K562 (cell line): ENCODE measurements at places on chromosomes 3 and 15. TPM values are rescaled to one million over a fixed set of nuclear protein-coding genes. Genes with fewer than 3 reads are reported as not detected.

RPUSD2 gene
- 24.0 and 30.2 TPM in 2 replicates for total RNA-seq

SAXO2 gene
- 5.7 and 8.2 TPM in 2 replicates for total RNA-seq

ANKRD63 gene
- 1.8 and 2.5 TPM in 2 replicates for total RNA-seq

SUCNR1 gene
- total RNA-seq, result 0.09 and 0.24 TPM in 2 replicates

KLHL40 gene
- total RNA-seq, result not detected in 2 replicates

FSIP1 gene
- total RNA-seq, result 0.13 and 0.29 TPM in 2 replicates

BCHE gene
- 0.09 and 0.20 TPM in 2 replicates for total RNA-seq

LSAMP gene
- total RNA-seq, result 0.09 TPM in 1 of 2 replicates, not detected in the other

- no peak for DNase-seq
These were observed 288.6 kb downstream of the UACA start for GRCh38 chr15:70474471-70475406.

DNA sequence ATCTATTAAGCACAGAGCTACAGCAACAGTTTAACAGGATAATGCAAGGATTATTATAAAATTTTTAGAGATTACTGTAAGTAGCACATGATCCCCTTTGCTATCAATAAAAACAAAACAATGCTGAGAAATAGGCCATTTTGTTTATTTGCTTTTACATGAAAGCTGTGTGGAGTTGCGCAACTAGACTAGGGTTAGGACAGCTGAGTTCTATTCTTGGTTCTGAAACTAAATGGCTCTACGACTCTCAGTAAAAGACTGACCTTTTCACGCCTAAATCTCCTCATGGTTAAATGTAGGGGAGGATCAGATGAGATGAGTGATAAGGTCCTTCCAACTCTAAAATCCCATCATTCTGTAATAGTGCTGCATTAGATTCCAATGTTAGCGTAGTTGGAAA, 25.0 kb downstream of the KCNMB2 start:
- no peak for DNase-seq

- DNase-seq, result no peak
These were observed 283.0 kb downstream of the UACA start for GRCh38 chr15:70480196-70480856.

- no peak for DNase-seq
These were observed 153.3 kb downstream of the USP13 start for GRCh38 chr3:179806177-179806576.

DNA sequence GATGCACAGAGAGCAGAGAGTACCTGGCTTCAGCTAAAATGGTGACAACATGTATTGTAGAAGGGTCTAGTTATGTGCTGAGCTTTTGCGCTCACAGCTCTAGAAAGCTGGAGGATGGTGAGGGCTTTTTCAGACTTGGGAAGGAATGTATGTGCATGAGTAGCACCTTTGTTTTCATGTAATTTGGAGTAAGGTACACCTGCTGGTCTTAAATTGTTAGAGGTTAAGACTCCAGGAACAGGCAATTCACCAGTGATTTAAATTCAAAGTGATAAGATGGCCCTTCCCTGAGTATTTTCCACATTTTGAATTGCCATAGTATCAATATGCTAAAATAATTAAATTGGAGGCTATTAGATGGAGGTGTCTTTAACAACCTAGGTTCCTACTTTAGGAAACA, 436.4 kb upstream of the GOLIM4 start:
- no peak for DNase-seq

DNA sequence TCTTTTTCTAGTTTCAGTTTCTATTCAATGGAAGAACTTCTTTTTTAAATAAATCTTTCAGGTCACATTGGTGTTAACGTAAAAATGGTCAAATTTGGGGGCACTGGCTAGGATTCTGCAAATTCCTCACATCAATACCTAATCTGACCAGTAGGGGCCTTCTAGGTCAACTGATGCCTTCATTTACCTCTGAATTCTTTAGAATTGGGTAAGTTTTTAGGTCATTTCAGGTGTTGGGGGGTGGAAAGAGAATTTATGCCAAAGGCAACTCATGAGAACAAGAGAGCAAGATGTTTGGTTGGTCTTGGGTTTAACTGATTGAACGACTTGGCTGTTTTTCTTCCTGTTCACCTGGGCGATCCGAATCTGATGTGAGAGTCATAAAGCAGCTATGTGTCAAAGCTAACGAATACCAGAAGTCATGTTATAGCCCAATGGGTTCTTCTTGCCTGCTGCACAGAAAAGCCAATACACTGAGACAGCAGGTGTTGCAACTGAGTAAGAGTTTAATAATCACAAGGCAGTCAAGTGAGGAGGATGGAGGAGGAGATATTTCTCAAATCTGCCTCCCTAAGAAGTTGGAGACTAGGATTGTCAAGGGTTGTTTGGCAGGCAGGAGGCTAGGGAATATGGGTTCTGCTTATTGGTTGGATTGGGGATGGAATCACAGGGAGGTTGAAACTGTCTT, 15.3 kb downstream of the LRRC49 start:
- DNase-seq, result no peak

- peak; percentile 81 for DNase-seq
These were observed 27.4 kb downstream of the STOML1 start for GRCh38 chr15:73964736-73965093.

- DNase-seq, result no peak
These were observed 171.2 kb downstream of the KLHL25 start for GRCh38 chr15:85623315-85624049.

DNA sequence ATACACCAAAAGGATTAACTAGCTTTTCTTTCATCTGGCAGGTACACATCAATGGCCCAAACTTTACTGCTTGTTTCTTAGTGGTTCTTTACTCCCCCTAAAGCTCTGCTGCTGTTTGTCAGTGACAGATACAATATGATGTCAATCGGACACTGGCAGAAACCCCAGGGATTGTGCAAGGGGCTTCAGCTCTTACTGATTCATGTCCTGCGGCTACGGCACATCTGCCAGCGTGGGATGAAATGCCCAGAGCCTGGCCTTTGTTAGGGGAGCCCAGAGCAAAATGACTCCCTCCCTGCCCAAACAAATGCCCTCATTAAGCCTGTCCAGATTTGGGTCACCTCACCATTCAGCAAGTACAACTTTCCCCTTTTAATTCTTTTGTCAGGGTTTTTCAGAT, 28.3 kb downstream of the SRP14 start:
- no peak for DNase-seq

DNA sequence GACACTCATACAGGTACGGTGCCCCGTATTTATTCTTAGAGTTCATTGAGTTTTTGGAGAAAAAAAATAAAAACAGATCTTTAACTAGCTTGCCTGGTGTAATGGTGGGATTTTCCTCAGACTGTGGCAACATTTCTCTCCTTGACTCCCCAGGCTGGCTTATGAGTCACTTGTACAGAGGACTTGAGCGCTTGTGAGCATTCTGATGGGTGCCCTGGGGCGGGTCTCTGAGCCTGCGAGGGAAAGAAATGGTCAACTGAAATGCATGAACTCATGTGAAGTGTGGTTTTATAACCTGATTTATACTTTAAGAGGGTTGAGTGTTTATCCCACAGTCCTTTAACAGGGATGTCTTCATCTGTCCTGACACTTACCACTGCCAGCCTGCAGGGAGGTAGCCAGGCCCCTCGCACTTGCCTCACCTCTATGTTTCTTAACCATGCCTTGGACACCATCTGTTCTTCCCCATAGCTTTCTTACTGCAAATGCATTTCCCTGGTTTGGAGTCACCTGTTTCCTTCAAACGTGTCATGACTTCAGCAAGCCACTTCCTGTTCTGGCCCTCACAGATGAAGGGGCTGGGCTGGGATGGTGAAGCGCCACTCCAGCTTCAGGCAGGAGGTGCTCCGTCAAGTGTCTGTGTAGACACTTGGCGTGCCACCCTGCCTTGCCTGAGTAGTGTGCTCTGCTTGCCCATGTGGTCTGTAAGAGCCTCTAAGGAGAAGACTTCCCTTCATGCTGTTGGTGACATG, 118.7 kb downstream of the PDE8A start:
- no peak for DNase-seq

DNA sequence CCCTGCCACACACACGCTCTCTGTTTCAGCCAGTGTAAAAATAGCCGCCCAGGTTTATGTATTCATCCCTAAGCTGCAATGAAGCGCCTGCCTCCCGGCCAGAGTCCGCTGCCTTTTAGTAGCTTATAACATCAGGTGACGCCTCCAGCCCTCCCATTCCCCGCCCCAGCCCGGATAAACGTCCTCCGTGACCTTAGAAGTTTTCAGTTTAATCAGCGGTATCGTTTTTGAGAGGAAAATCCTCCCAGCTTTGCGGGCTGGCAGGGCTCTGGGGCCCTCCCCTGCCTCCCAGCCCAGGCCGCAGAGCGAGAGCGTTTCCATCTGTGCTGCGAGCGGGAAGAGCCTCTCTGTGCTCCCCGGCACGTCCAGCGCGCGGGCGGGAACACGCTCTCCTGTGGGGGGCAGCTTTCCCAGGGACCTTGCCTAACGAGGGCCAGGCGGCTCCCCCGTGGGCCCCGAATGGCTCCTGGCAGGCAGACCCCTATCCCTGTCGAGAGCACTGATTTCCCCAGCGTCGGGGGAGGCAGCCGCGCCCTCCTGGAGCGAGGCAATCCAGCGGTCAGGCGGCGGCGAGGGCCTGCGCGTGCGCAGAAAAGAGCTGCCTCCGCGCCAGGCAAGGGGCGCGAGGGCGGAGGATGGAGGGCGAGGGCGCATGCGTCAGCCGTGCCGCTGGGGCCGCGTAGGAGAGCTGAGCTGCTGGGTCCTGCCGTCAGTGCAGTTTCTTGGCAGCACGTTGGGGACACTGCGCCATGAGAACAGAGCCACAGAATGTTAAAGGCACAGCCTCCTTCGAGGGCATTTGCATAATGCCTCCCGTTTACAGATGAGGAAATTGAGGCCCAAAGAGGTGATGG, 71.1 kb downstream of the CCNL1 start:
- peak; percentile 94 for DNase-seq

GRCh38 chr15:72554471-72555425, 80.6 kb downstream of the ARIH1 start:
- DNase-seq, result no peak

DNA sequence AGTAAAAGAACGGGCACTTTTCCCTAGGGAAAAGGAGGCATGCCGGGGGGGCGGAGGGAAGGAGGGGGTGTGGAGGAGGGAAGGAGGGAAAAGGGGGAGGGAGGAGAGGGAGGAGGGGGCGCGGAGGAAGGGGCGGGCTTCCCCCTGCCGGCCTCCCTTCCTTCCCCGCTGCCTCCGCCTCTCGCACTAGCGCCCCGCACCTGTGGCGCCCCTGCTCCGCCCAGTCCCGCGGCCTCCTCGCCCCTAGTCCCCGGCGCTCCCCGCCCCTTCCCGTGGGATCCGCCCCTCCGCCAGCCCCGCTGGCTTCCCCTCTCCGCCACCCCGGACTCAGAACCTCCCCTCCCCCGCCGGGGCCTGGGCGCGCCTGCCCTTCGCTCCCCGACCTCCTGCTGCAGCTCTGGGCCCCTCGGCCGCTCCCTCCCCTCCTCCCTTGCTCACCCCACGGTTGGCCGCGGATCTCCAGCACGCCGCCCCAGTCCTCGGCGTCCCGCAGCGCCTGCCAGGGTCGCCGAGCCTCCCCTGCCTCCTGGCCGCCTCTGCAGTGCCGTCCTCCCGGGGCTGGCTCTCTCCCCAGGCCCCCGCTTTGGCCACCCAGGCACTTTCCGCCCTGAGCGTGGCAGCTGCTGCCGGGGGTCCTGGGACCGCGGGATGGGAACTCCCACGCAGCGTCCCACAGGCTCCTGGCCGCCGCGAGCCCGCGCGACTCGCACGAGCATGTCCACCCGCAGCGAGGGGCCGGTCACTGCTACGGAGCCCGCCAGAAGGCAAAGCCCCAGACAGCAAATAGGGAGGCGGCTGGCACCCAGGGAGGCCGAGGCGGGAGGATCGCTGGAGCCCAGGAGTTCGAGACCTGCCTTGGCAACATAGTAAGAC, 147.4 kb downstream of the TJP1 start:
- peak; percentile 67 for DNase-seq

DNA sequence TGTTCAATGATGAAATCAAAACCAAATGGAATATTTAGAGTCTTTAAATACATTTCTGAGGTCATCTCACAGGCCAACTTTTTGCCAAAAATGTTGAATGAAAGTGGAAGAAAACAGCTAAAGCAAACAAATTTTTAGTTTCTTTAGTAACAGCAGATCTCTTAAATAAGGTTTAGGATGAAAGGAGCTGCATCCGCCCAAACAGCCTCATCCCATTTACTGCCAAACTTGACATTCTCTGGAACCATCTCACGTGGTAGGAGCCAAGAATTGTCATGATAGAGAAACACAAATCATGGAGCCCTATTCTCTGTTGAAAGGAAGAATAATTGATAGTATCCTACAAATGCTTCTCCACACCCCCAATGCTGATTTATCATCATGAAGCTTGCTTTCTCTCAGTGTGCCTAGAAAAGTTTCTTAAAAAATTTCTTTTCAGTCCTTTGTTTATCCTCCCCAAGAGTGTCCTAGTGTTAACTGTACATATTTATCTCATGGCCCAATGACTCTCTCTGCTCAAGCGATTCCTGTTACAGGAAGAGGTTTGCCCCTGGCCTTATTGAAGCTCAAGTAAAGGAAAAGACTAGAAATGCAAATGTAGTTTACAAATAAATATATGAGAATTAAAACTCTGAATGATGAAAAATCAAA, 23.4 kb downstream of the SLC9A9 start:
- DNase-seq, result no peak

GRCh38 chr3:186108106-186108940, 566 bp downstream of the ETV5 start:
- DNase-seq, result peak; percentile 67

- no peak for DNase-seq
These were observed 198.3 kb upstream of the TGFBR2 start for GRCh38 chr3:30408105-30408557.

DNA sequence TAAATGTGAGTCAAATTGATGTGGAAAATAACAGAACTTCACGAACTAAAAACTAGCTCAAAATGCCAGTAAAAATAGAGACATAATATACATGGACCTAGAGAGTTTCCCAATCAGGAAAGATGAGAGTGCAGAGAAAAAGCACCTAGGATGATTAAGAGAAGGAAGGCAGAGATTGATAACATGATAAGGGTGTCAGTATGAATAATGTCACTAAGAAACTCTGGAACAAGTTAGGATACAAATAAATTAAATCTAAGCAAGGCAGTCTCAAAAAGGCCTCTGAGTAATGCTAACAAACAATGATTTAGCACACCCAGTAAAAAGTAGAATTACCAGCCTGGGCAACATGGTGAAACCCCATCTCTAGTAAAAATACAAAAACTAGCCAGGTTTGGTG, 304.7 kb upstream of the DPPA4 start:
- no peak for DNase-seq

GRCh38 chr15:48394970-48395369, 63.7 kb downstream of the DUT start:
- no peak for DNase-seq

- DNase-seq, result no peak
These were observed 796.4 kb upstream of the ARPP21 start for GRCh38 chr3:34842706-34843480.

GRCh38 chr15:73344056-73344455, 24.7 kb downstream of the HCN4 start:
- DNase-seq, result no peak

DNA sequence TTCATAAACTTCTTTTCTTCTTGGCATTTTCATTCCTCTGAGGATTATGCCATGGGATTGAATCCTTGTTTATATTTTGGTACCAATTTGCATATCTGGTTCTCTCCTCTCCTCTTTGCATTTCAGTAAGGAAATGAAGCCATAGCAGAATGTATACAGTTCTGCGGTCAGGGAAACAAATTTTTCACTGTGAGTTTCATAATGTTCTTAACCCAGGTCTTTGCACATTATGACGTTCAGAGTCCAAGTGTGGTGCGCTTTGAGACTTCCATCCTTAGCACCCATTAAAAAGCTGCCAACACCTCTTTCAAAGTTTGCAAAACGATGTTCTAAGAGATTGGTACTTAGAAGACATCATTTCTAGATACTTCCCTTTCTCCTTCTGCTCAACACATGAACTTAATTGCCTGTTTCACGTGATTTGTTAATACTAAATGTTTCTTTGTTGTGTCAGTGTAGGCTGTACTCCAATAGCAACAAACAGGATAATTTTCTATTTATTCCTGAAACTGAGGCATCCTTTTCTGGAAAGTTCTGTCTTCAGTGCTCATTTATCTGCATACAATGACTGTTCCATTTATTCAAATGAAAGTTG, 953.1 kb upstream of the NR2F2 start:
- DNase-seq, result no peak
